Stimulated activated CD4-positive, alpha-beta T cell treated with anti-CD3 and anti-CD28 coated beads, Interleukin-4, amount 100 ng/mL, for 24 hours (primary cell): ENCODE measurements at places on chromosomes 6 and 20.

GRCh38 chr6:93086351-93086750, 333.0 kb downstream of the EPHA7 start:
- no peak for DNase-seq

GRCh38 chr20:54133434-54134427, 40.1 kb downstream of the CYP24A1 start:
- DNase-seq = no peak

DNA sequence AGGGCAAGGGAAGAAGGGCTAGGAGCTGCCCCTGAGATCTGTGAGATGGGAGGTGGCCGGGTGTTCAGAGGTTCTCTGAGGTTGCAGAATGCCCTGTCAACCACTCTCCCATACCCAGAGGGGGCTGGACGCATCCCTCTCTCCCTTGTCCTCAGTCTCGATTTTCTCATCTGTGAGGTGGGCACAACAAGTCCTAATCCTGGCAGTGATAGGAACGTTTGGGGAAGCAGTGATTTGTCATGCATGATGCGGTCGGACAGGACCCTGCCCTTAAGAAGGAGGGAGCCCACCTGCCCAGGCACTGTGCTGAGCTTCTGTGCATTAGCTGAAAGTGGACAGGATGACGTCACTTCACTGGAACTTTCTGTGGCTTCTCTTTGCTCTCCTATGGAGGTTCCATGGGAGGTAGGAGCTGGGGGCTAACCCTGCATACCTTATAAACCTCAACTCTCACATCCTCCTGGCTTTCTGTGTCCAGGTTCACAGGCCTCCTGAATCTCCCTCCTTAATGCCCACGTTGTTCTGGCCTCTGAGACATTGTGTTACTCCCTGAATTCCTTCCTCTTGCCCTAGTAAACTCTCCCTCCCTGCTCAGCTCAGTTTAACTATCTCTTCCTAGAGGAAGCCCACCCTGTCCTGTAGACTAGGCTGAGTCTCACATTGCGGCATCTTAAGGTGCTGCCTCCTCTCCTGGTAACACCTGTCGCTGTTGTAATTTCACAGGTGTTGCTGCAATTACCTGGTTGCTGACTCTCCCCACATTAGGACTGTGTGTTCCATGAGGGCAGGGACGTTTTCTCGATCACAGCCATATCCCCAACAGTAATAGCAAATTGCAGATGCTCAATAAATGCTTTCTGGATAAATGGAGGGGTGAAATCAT, 30.1 kb upstream of the CSNK2A1 start:
- DNase-seq = no peak

DNA sequence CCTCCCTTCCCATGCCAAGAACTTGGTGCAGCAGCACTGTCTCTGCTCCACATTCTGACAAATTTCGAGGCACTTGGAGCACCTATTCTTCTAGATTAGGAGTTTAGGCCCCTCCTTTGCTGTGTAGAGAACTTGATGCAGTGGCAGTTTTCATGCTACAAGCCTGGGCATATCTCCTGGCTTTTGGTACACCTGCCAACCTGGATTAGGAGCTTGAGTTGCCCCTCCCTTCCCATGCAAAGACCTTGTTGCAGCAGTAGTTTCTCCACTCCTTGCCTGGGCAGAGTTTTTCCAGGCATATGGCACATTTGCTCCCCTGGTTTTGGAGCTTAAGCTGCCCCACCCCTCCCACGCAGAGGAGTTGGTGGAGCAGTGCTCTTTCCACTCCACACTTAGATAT, 956.1 kb downstream of the EYS start:
- no peak for DNase-seq

DNA sequence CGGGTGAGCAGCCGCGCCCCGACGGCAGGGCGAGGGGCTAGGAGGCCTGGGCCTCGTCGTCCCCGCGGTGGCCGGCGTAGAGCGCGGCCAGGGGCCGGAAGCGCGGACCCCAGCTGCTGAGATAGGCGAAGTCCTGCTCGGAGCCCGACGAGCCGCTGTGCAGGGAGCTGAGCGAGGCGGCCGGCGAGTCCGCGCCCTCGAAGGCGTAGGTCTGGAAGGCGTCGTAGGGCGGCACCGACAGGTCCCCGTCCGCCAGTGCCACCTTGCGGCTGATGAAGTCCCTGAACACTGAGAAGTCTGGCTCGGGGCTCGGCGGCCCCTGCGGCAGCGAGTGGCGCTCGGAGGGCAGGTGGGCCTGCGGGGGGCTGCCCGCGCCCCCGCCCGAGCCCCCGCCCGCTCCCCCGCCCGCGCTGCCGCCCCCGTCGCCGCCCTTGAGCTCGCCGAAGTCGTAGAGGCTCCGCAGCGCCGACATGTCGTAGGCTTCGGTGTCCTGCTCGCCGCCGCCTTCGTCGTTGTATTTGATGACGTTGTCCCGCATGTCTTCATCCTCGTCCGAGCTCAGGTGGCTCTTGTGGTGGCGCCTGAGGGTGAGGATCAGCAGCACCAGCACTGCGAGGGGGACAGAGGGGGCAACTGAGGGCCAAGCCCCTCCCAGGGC, 56.5 kb downstream of the CD40 start:
- DNase-seq = peak; percentile 78

DNA sequence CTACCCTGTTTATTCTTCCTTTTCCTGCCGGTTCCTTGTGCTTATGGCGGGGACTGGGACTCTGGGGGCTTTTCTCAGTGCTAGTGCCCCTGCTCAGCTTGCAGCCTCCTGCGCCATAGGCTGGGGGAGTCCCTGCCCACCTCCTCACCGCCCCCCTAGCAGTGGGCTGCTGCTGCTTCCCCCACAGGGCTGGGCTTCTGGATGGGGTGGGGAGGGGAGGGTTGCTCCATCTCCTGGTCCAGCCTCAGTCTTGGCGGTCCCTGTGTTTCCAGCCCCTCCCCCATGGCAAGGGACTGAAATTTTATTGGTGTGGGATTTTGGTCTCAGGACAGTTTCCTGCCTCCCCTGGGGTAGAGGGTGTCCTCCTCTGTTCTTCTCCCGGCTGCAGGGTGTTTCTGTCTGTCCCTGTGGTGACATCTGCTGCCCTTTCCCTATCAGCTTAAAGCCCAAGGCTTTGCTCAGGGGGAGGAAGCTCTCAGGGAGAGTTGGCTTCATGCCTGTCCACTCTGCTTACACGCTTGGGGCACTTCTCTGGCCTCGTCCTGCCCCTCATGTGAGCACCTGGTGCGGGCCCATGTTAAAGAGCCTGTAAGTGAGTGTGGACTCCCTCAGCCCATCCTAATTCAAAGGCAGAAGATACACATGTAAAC, 100.6 kb downstream of the HIVEP1 start:
- DNase-seq = no peak

- DNase-seq = no peak
These were observed 158.9 kb downstream of the FLRT3 start for GRCh38 chr20:14178528-14178927.

- DNase-seq = no peak
These were observed 8.9 kb downstream of the ATXN1 start for GRCh38 chr6:16752206-16752866.

DNA sequence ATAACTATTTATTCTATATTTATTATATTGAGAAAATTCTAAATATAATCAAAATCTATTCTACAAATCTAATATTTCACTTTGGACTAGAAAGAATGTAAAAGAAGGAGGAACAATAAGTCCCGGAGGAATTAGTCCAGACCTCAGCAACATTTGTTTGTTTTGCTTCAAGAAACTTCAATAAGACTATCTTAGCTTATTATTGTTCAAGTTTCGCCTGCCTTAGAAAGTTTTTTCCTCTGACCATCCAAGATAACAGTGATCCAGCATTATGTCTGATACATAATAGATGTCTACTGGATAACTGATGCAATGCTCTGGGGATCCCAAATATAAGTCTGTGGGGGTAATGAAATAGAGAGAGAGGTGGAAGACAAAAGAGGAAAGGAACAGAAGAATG, 28.7 kb upstream of the NT5E start:
- DNase-seq = no peak

DNA sequence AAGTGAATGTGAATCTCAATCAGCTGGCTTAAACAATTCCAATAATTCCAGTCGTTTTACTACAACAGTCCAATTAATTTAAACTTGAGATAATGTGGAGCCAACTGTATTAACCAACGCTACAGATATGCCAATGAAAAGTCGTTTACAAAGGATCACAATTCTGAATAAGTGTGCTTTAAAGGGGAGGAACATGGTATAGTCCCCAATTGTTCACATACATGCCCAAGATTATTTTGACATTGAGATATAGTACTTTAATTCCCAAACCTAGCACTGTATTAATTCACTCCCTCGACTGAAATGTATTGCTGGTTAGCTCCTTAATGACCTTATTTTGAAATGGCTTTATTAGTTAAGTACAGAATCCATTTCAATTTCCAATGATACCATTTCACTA, 2.5 kb downstream of the AKIRIN2 start:
- DNase-seq = no peak

DNA sequence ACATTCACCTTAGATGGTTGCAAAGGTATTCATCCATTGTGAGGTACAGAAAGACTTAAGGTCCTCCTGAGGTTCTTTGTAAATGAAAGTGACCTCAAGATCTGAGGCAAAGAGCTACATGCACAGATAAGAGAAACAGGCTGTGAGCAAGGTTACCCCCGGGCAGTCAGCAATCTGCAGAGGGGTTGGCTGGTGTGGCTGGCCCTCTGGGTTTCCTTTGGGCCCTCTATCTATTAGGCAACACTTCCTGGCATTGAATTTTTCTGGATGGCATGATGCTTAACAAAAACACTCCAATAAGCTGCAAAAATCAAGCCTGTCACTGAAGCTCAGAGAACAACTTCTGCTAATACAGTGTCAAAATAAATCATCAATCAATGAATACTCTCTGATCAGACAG, 48.9 kb upstream of the RALGAPA2 start:
- no peak for DNase-seq
